ENCODE measurements at places on chromosomes 6 and 20. TPM values are rescaled to one million over a fixed set of nuclear protein-coding genes. Genes with fewer than 3 reads are reported as not detected.
A peak's percentile ranks its signal among the peaks of the same experiment; 100 is the strongest.

GRCh38 chr6:53043581-53043980 lies 21.6 kb upstream of the FBXO9 start:
- no peak for DNase-seq

GRCh38 chr6:89483111-89483720 lies 50.3 kb downstream of the ANKRD6 start:
- DNase-seq = peak; percentile 67

DNA sequence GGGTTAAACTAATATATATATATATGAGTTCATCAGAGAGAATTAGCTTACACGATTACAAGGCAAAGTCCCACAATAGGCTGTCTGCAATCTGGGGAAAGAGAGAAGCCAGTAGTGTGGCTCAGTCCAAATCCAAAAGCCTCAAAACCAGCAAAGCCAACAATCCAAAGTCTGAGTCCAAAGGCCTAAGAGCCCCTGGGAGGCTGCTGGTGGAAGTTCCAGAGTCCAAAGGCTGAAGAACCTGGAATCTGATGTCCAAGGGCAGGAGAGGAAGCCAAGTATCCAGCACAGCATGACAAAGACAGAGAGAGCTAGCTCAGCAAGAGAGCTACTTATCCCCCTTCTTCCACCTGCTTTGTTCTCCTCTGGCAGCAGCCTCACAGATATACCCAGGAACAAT lies 274.7 kb upstream of the ID4 start:
- DNase-seq = no peak

Gene DDO
- 10.8 TPM for total RNA-seq

Gene SYCP2
- total RNA-seq = 1.4 TPM
